ENCODE measurements at places on chromosomes 5 and 9. TPM values are rescaled to one million over a fixed set of nuclear protein-coding genes. Genes with fewer than 3 reads are reported as not detected.

Gene DRD1
- total RNA-seq = not detected

Gene TRIM14
- 16.7 TPM for total RNA-seq

Gene SPINK5
- total RNA-seq = 51.3 TPM

Gene IFNK
- not detected for total RNA-seq

Gene FAM163B
- total RNA-seq = not detected

Gene KCNN2
- under 0.01 TPM for total RNA-seq

Gene ABL1
- 60.7 TPM for total RNA-seq

Gene ABCA1
- 98.7 TPM for total RNA-seq

Gene CTSL
- 167 TPM for total RNA-seq

Gene PRUNE2
- under 0.01 TPM for total RNA-seq

Gene THBS4
- total RNA-seq = 1.00 TPM

Gene RASEF
- total RNA-seq = 3.4 TPM

Gene TCF7
- 0.36 TPM for total RNA-seq

Gene NME5
- total RNA-seq = under 0.01 TPM

Gene LHX3
- not detected for total RNA-seq

Gene DNAJB5
- total RNA-seq = 12.6 TPM

Gene PCDHB2
- 0.34 TPM for total RNA-seq

Gene MLANA
- not detected for total RNA-seq

Gene UBTD2
- total RNA-seq = 30.2 TPM

Gene GRIA1
- total RNA-seq = under 0.01 TPM

Gene PCDHA9
- total RNA-seq = 0.43 TPM

Gene BAAT
- total RNA-seq = 0.07 TPM
